ENCODE measurements at places on chromosomes 2 and 18. TPM values are rescaled to one million over a fixed set of nuclear protein-coding genes. Genes with fewer than 3 reads are reported as not detected.

The UGT1A8 gene
- polyA plus RNA-seq, result 0.39 TPM

The AFF3 gene
- 1.0 TPM for polyA plus RNA-seq

The SERPINB11 gene
- polyA plus RNA-seq, result 11.7 TPM

The PARD3B gene
- 1.2 TPM for polyA plus RNA-seq

The IL36A gene
- polyA plus RNA-seq, result 394 TPM

The COL4A4 gene
- 0.16 TPM for polyA plus RNA-seq

The TMEM178A gene
- polyA plus RNA-seq, result 0.53 TPM

The IL18RAP gene
- polyA plus RNA-seq, result 0.55 TPM

The ACKR3 gene
- polyA plus RNA-seq, result 20.6 TPM

All from esophagus (tissue), 2 donors.